ENCODE measurements at places on chromosomes 7 and 10.

DNA sequence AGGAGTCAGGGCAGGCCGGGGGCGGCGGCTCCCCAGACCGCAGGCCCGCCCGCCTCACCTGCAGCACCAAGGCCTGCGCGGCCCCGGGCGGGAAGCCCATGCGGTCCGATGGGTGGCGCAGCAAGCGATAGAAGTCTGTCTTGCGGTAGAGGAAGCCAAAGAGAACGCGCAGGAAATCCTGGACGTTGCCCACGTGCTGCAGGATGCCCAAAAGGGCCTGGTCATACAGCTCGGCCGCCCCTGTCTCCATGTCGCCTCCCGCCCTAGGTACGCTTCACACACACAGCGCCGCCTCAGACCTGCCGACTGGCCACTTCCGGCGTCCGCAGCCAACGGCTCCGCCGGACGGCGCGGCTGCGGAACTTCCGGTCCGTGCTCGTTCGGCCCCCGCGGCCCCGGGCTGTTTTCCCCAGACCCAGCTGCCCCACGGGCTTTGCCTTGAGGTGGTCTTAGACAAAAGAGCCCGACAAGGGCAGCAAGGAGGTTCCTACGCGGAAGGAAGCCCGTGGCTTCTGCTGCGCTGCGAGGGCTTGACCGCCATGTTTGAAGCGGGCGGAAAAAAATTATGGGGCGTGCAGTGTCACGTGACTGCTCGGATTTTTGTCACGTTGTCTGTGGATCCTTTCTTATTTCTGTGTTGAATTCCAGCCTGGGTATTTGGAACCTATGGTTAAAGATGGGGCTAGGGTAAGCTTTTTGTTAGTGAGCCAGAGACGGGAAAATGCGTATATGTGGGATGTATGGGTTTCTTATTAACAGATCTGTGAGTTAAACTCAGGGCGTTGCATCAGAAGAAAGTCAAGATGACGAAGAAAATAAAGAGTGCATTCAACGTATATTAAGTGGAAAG is at the start of gene NUDCD3:
Gene NUDCD3 (minus strand): TSS at position 308 of the 850 bp plus-strand sequence. CDS start 58 bp downstream, at position 250.
- DNase-seq: peak; percentile 89

GRCh38 chr10:52486840-52487611 is 172.9 kb downstream of the DKK1 start:
- no peak for DNase-seq

GRCh38 chr7:32257621-32258020 is 187.4 kb upstream of the PDE1C start:
- no peak for DNase-seq

GRCh38 chr7:95327356-95327755 is 3.0 kb upstream of the PON1 start:
- DNase-seq: no peak

GRCh38 chr10:122239578-122240257 is 31.4 kb upstream of the BTBD16 start:
- no peak for DNase-seq

DNA sequence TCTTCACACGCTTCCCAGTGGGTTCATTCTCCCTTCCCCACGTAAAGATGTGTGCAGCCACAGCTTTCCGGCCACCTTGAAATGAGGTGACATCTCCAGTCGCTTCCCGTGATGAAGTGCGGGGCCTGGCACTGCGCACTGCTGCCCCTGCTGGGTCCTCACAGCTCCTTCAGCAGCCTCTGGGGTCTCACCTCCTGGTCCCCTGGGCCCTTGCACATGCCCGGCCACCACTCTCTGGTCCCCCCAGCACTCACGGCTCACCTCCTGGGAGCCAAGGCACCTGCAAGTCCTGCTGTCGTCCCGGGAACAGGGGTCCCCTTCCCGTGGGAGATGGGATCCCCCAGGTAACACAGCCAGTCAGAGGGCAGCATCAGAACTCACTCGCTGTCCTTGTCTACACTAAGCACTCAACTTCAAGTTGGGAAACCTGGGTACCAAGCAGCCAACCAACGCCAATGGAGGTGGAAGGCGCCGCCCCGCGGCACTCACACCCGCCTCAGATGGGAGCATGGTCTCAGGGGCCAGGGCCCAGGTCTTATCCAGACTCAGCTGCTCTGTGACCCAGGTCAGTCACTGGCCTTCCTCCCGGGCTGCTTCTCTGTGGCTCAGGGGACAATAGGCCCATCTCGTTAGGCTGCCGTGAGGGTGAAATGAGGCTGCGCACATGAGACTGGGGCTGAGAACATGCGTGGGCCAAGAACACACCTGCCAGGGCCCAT is 176.2 kb downstream of the PTPRN2 start:
- DNase-seq: no peak

DNA sequence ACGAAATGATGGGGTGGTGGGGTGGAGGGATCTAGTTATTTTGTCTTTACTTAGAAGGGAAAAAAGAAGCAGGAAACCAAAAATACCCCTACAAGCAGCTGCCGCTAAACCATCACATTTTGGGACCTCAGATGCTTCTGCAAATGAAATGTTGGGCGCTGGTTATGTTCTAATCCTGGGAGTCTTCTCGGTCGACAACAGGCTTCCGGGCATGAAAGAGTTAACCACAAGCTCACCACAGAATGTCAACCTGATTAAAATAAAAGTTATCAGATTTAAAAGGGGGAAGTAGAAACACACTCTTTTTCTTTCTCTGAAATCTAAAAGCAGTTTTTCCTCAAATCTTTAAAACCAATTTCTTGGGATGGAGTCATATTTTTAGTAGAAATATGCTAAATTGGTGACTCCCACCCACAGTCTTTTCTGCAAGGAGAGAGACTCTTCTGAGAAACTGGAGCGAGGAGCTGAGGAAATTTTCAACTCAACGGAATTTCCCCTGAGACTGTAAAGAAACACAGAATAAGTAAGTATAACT is 16.8 kb downstream of the IL2RA start:
- peak; percentile 69 for DNase-seq

DNA sequence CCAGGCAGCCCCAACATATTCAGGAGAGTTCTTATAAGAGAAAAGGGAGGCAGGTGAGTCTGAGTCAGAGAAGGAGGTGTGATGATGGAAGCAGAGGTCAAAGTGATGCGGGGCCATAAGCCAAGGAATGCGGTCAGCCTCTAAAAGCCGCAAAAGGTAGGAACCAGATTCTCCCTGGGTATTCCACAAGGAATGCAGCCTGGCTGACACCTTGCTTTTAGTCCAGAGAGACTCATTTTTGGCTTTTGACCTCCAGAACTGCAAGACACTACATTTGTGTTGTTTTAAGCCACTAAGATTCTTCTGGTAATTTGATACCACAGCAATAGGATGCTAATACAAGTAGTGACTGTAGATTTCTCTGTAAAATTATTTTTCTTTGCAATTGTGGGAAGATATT is 151.5 kb upstream of the EEPD1 start:
- DNase-seq: no peak

GRCh38 chr7:20642166-20642565 is 26.7 kb downstream of the ABCB5 start:
- DNase-seq: no peak

DNA sequence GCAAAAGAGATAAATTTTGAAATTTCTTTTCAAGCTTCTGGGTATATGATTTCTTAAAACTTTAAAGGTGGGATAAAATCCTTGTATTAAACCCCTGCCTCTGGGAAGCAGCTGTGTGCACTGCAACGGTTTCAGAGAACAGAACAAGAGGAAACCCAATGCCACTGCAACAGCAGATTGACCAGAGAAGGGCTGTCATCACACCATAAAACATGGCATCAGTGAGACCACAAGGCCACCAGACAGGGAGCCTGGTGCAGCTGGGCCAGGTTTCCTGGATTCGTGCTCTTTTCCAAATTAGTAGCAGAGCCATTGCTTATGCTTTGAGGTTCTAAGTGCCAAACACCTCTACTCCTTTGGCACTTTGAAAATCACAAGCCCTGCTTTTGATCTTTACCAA is 152.4 kb downstream of the PRPF18 start:
- DNase-seq: no peak

GRCh38 chr7:155602156-155602555 is 42.3 kb upstream of the RBM33 start:
- DNase-seq: no peak

DNA sequence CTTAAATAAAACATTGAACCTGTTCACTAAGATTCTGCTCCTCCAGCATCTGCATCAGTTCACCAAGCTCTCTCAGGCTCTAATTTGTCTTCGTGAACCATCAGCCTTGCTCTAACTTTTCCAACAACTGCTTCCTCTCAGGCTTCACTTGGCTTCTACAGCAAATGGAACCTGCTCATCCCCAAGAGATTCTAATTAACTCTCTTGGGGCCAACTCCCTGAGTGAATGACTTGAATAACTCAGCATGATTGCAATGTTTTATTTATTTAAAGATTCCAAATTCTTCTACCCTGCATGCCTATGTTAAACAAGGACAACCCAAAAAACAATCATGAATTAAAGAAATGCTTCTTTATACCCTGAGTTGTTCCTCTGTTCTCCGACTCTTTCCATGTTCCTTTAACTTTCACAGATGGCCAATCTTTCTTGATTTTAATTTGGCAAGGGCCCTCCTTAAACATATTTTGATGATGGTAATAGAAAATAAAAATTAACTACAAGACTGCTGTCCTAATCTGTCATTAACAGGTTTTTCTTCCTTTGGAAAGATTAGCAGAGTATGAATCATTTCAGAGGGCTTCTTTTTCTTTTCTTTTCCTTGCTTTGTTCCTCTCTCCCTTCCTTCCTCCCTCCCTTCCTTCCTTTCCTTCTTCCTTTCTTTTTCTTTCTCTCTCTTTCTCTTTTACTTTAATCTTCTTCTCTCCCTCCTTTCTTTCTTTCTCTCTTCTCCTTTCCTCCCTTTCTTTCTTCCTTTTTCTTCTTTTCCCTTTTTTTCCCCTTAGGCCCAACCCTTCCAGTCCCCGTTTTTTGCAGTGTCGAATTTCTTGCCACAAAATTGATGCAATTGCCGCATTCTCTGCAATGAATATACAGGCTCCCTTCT is 195.0 kb upstream of the RHOBTB1 start:
- DNase-seq: no peak

- DNase-seq: no peak
Measured at GRCh38 chr10:3364768-3365480, 192.3 kb upstream of the PITRM1 start.

GRCh38 chr10:130923596-130923995 is 387.9 kb downstream of the TCERG1L start:
- DNase-seq: no peak

- DNase-seq: peak; percentile 35
Measured at GRCh38 chr7:100167912-100168323, 499 bp downstream of the GAL3ST4 start.

DNA sequence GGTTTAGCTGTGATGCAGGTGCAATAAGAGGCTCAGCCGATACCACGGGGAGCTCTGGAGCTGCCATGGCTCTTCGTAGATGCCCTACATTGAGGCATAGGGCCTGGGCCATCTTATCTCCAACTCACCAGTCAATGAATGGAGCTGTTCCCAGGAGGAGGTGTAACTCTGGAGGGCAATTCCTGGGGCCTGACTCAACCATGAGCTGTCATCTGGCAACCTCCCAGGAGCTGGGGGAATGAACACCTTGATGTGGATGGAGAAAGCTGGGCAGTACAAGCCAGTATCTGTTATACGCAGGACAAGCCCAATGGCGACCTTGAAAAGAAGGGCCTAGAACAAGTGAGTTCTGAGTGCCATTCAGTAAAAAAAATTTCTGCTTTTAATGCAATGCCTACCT is 224.0 kb upstream of the PLXDC2 start:
- DNase-seq: no peak

GRCh38 chr10:64379898-64380297 is 858.7 kb downstream of the REEP3 start:
- DNase-seq: no peak

- no peak for DNase-seq
Measured at GRCh38 chr10:90644165-90644564, 213.7 kb downstream of the HTR7 start.

DNA sequence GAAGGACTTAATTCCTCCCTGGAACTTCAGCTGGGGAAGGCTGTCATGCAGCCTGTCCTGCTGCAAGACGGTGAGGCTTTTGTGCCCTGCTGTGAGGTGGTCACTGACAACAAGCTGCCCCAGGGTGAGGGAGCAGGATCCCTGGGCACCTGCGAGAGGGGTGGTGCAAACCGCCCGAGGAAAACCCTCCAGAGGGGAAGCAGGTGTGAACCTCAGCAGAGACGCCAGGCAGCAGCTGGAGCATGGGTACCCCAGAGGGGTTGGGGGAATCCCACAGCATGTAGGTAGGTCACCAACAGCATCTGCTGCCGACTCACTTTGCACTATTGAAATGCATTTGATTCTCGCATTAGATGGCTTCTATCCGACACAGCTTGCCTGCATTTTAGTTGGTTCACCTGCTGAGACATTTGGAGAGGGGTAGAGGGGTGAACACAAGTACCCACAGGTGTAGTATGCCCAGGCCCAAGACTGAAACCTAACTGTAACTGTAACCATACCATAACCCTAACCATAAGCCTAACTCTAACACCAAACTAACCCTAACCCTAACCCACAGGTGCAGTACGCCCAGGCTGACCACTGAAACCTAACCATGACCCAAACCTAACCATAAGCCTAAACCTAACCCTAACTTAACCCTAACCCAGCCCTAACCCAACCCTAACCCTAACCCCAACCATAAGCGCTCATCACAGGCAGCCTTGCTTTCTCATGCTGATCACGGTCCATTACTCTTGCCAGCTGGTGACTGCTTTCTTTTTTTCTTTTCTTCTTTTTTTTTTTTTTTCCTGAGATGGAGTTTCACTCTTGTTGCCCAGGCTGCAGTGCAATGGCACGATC is 85.9 kb downstream of the ELFN1 start:
- DNase-seq: no peak

GRCh38 chr7:76304888-76305375 is 2.5 kb downstream of the HSPB1 start:
- DNase-seq: no peak

DNA sequence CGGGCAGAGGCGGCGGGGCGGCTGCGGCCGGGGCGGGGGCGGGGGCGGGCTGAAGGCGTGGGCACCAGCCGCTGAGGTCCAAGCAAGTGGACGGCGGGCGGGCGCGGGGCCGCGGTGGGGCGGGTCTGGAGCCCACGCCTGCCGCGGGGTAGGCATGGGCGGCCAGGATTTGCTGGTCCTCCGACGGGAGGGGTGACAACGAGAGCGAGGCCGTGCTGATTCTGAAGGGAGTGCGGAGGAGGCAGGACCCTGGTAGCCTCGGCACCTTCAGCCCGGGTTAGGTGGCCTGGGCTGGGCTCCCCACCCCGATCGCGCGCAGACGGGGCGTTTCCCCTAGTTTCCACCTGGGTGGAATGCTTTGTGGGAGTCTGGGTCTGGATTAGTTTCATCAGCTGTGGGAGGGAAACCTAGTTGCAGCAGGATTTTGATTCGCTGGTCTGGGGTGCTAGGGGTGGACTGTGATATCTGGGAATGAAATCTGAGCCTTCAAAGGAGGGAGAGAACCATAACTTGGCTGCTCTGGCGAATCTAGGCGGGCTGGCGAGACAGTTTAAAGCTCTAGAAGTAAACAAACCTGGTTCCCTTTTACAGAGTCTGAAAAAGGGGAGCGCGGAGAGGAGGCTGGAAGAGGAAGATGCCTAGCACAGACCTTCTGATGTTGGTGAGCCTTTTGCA is 609 bp downstream of the SGPL1 start:
- DNase-seq: peak; percentile 43

DNA sequence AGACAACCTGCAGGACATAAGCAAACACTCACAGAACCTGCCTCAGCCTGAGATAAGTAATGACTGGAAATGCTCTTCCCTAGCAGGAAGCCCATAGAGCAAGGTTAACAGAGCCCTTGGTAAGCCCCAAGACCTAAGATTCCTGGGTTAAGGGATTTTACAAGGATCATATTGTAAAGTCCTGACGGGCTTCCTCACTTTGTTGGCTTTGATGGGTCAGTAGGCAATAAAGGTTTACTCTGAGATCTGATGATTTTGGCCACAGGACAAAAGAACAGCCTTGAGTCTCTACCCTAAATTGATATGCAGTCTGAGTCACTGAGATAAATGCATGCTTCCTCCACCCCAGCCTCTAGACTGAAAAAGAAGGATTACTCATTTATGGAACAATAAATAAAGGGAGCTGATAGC is 270.8 kb downstream of the HTR7 start:
- DNase-seq: no peak

Data from activated naive CD4-positive, alpha-beta T cell treated with anti-CD3 and anti-CD28 coated beads for 36 hours (primary cell).